CD4-positive, alpha-beta T cell treated with Interleukin-6 at 100 ng/mL for 8 hours (primary cell): ENCODE measurements at places on chromosomes 4 and X.

- no peak for DNase-seq
Measured at GRCh38 chr4:24675721-24676389, 91.5 kb upstream of the DHX15 start.

DNA sequence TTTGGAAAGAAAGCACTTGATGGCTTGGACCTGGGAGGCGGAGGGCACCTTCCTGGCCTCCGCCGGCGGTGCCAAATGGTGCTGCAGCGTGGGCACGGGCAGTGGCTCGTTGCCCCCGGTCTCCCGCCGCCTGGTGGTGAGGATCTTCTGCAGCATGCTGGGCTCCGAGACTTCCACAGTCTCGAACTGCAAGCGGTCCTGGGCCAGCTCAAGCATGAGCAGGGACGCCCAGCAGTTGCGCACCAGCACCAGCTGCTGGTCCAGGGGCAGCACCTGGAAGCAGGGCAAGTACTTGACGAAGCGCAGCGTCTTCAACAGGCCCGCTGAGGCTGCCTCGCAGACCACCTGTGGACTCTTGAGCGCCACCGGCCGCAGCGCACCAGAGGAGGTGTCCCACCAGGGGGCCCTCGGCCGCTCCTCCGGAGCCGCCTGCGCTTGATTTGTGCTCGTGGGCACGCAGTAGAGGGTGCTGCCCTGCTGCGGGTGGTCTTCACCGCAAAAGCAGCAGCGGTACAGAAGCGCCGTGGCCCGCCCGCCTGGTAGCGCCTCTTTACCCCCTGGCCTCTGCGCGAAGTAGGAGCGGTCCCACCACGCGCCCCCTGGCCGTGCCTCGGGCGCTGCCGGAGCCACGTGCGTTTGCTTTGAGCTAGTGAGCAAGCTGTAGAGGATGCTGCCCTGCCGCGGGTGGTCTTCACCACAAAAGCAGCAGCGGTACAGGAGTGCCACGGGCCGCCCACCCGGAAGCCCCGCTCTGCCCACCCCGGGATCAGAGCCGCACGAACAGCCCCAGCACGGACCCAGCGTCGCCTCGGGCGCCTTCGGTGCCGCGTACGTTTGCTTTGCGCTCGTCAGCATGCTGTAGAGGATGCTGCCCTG is 689 bp downstream of the NR0B1 start:
- no peak for DNase-seq

GRCh38 chr4:2172627-2173231 is 69.2 kb downstream of the HAUS3 start:
- DNase-seq = no peak

DNA sequence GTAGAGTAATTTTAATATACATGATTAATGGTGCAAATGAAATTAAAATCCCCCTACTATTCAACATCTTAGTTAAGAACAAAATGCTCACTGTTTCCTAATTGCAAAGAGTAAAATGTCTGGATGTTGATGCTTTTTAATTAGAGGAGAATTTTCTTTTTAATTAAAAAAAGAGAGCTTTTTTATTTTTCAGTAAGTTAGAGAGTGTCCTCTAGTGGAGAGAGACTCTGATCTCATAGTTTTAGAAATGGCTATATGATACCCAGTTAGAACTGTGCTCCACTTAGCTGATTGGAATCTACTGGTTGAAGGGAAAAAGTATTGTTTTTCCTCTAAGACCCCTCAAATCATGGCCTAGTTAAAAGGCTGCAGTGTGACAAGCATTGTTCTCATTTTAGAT is 312.0 kb upstream of the MAGEB2 start:
- DNase-seq = no peak

- no peak for DNase-seq
Measured at GRCh38 chr4:2044542-2045517, 14.3 kb upstream of the NAT8L start.

DNA sequence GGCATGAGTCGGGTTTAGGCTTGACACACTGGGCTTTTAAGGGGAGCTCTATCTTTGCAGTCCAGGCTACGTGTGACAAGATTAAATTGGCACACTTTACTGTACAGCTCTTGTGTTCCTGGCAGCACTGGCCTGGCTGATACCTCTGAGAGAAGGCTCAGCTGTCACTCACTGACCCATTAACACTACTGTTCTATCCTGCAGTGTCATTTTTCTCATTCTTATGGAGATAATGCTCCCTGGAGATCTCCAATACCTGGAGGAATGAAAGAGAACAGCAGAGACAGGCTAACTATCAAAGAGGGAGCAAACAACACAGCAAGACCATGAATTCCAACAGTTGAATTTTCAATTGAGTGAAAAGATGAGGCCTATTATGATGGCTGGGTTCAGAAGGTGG is 1.7 kb upstream of the PDHA2 start:
- no peak for DNase-seq

DNA sequence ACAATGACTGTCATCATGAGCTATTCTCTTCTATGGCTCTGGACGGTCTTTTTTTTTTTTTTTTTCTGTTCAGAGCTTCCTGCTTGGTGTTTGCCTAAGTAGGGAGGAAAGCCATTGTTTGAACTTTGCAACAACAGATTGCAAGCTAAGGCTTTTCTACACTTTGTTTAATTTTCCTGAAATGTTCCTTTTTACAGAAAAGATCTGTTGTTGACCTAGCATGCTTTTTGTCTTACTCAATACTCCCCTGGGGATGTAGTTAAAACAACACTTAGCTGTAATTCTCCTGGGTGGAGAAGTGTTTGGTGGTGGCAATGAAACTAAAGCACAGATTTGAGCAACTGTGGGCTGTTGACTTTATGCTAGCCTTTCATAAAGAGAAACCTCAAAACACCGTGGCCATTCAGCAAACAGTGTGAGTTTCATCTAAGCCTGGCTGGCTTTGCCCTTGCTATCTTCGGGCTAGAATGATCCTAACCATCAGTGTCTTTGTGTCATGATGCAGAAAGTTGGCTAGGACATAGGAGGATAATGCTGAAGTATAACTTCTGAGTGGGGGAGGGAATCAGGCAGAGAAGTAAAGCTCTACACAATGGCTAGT is 110.5 kb downstream of the ANXA3 start:
- DNase-seq = no peak

DNA sequence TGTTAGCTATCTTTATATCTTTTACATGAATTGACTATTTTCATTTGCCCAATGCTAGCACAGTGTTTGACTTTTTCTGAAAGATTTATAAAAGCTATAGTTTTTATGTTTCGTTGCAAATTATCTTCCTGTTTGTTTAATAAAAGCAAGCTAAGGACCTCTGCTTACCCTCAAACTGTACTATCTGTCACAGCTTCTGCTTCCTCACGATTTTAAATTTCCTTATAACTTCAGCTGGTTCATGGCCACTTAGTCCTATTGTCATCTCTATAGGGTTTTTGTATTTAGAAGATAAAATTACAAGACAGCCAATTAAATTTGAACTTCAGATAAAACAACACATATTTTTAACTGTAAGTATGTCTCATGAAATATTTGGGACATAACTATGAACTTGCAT is 494.0 kb downstream of the PDGFC start:
- no peak for DNase-seq

DNA sequence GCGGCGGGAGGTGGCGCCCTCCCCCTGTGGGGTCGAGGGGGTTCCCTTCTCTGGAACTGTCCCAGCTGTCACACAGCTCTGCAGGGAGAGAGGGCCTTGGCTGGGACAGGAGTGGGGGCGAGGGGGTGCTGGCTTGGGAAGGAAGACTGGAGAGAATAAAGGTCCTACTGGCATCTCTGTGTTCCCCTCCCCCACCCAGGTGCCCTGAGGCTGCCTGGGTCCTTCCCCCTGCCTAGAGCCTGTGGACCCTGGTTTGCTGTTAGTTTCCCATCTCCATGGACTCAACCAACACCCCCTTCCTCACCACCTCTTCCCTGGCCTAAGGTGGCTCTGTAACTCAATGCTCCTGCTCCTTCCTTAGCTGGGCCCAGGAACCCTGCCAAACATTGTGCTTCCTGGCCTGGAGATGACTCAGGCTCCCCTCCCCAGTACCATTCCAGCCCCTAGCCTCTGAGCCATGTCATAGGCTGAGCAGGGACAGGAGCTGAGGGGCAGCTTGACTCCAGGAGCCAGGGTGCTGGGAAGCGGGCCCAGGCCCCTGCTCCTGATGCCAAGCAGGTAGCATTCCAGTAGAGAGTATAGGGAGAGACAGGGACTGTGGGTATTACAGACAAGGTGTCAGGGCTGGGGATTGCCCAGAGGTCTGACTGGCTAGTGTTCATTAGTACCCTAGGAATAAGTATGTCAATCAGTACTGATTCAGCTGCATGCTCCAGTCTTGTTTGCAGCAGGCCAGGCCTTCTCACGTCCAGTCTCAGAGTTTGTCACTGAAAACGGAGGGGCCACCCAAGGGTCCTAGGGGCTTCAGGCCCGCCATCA is 100.7 kb downstream of the EFNB1 start:
- no peak for DNase-seq

- no peak for DNase-seq
Measured at GRCh38 chrX:103398421-103398864, 22.1 kb downstream of the BEX3 start.

- DNase-seq = no peak
Measured at GRCh38 chr4:40183615-40184411, 13.0 kb upstream of the RHOH start.

DNA sequence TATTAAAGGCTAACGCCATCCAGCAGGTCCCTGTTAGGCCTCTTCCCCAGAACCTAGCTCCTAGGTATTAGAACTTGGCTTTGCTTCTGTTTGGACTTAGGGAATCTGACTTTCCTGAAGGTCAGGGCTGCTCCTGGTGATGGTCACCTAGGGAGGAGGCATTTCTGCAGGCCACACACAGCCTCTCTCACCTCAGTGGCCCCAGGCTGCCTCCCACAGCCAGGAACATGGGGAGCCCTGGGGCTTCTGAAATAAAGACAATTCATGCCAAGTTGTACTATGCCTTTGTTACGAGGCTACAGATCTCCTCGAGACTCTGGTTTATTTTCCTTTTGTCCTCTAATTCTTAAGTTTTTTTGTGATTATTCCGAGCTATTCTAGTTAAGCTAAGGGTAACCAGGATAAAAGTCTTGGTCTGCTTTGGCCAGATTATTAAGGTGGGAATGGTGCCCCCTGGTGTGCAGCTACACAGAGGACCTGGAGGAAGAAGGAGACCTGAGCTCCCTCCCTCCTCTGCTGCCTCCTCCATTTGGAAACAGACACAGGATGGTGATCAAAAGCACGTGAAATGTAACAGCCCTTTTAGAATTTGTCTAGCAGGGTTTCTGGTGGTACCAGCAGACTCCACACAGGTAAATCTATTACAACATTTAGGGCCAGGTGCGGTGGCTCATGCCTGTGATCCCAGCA is 131.0 kb downstream of the DCLK2 start:
- DNase-seq = no peak

DNA sequence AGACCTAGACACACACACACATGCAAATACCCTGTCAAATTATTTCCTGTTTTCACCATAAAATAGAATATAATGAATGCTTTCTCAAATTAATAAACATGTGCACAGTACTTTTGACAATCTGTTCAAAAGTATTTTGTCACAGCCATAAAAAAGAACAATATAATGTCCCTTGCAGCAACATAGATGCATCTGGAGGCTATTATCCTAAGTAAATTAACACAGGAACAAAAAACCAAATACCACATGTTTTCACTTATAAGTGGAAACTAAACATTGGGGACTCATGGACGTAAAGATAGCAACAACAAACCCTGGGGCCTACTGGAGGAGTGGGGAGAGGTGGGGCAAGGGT is 15.5 kb downstream of the RAB40A start:
- DNase-seq = no peak

DNA sequence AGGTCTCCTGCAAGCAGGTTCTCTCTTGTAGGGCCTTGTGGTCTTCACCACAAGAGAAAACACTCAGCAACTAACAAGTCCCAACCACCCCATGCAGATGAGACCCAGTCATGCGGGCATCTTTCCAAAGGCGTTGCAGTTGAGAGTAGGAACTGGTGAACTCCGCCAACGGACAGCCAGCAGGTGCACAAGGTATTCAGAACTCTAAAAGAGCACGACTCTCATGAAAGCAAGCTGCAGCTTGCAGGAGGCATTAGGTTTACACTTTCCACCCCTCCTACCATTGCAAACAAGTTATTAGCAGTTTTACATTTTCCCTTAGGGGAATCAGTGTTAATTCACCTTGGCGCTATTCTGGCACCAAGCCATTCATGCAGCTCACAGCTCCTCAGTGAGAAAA is 173.4 kb upstream of the KIT start:
- DNase-seq = no peak
